Urinary bladder (tissue), 4 donors: ENCODE measurements at places on chromosomes 13 and 19.

GRCh38 chr13:95480791-95481780, 71.4 kb upstream of the CLDN10 start:
- no peak for DNase-seq

DNA sequence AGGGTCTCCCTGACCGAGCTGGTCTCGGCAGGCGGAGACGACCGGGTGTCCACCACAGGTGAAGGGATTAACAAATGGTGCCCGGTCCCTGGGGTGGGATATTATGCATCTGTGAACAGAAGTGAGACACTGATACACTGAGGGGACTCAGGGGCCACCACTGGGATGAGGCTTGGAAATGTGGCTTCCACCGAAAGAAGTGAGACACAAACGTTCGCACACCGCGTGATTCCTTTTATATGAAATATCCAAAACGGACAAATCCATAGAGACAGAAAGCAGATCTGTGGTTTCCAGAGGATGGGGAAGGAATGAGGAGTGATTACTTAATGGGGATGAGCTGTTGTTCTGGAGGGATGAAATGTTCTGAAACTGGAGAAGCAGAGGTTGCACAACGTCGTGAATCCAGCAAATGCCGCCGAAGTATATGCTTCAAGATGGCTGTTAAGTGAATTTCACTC, 47.5 kb downstream of the C13orf46 start:
- no peak for DNase-seq

DNA sequence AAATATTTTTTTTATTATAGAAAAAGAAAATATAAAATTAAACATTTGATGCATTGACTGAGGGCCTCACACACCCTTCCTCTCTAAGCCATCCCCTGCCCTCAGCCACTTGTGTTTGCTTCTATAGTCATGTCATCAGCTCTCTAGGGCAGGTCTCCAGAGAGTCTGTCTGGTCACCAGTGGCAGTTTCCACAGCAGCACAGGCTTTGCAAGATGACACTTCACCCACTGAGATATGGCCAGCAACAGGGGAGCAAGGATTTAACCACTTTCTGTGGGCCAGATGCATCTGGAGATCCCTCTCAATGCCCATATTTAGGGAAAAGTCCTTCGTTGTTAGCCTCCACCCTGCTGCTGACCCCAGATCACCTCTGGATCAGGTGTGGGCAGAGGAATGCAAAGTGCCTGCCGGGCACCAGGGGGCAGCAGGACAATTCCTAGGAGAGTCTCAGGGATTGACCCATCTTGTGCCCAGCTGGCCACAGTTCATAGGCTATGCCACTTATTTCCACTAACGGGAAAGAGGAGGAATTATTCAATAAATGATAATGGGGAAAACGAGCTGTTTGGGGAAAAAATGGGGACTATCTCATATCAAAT, 4.8 kb downstream of the ABCC4 start:
- DNase-seq: no peak

- DNase-seq: no peak
Observed at GRCh38 chr13:98487016-98487415, 89.9 kb downstream of the STK24 start.

DNA sequence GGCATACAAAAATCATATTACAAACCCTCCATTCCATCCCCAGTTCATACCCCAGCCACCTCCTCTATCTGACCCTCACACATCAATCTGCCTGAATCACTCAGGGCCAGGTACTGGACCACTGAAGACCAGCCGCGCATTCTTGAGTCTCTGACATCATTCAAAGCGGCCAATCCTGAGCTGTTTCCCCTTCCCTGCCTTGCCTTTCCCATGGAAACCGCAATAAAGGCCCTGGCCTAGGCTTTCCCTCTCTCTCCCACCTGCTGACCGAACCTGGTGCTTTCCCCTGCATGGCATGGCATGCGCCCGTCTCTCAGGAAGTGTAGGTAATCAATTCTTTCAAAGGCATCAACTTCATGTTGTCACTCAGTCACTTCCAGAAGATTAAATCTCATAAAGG, 17.7 kb upstream of the HIF3A start:
- no peak for DNase-seq

DNA sequence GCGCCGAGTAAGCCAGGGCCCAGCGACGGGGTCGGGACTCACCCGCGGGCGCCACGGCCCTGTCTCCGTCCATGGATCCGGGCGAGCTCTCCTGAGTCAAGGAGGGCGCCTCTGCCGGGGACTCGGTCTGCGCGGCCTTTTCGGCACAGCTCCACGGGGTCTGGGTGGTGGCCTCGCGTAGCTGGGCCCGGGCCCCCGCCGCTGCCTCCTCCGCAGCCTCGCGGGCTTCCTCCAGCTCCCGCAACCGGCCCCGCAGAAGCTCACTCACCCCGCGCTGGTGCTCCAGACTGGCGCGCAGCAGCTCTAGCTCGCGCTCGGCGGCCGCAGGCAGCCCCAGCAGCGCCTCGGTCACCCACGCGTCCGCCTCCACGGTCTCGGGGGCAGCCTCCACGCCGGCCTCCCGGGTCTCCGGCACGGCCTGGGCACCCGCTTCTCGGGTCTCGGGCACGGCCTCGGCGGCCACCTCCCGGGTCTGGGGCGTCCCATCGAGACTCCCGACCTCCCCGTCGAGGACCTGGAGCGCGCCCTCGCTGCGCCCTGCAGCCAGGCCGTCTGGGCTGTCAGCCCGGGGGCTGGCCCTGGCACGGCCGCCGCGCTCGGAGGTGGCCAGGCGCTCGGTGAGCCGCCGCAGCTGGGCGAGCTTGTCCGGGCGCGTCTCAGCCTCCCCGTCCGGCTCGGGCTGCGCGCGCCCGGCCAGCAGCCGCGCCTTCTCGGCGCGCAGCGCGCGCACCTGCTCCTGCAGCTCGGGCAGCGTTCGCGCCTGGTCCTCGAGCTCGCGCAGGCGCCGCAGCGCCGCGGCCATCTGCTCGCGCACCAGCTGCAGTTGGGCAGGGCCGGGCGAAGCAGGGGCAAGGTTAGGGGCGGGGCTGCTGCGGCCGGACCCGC, 8.4 kb downstream of the KANK3 start:
- no peak for DNase-seq

- no peak for DNase-seq
Observed at GRCh38 chr13:74214321-74214720, 80.1 kb upstream of the KLF12 start.

- no peak for DNase-seq
Observed at GRCh38 chr13:29490561-29490885, 105.0 kb downstream of the SLC7A1 start.
